ENCODE measurements at places on chromosomes 3 and 15.
A peak's percentile ranks its signal among the peaks of the same experiment; 100 is the strongest.

GRCh38 chr3:72179107-72179464 is 394.1 kb upstream of the PROK2 start:
- DNase-seq, result no peak

DNA sequence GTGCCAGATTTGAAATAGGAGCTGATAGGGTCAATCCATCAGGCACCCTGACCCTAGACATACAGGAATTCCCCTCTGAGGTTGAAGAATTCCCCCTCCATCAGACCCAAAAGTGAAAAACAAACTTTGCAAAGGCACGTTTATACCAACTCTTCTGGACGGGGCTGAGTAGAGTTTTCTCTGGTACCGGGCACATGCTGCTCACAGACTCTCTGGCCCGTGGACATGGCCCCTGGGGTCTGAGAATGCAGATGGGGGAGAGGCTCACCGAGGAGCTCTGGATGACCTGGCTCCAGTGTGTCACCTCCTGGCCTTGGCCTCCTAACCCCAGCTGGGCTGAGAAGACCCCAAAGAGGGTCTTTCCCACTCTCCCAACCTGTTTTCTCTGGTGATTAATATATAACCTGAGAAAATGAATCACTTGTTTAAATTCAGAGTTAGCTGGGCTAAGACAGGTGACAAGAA is 11.2 kb upstream of the LIPC start:
- peak; percentile 11 for DNase-seq

DNA sequence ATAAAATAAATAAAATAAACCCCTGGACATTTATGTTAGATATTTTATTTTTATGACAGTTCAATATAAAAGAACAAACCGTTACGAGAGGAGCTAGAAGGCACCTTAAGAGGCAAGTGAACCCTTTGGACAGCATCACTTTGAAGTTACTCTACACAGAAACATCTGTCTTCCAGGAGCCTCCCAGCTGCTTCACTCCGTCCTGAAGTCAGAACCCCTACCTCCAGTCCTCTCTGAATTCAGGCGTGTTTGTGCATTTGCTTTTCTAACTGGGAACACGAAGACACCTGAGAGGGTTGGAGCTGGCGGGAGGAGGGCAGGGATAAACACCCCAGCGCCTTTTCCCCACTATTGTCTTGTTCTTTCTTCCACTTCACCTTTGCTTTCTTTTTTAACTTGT is 46.2 kb downstream of the CMTM7 start:
- DNase-seq, result no peak

- DNase-seq, result no peak
Measured at GRCh38 chr3:24435584-24435983, 59.1 kb downstream of the THRB start.

GRCh38 chr3:132029182-132029902 is 5.5 kb downstream of the CPNE4 start:
- peak; percentile 46 for DNase-seq

DNA sequence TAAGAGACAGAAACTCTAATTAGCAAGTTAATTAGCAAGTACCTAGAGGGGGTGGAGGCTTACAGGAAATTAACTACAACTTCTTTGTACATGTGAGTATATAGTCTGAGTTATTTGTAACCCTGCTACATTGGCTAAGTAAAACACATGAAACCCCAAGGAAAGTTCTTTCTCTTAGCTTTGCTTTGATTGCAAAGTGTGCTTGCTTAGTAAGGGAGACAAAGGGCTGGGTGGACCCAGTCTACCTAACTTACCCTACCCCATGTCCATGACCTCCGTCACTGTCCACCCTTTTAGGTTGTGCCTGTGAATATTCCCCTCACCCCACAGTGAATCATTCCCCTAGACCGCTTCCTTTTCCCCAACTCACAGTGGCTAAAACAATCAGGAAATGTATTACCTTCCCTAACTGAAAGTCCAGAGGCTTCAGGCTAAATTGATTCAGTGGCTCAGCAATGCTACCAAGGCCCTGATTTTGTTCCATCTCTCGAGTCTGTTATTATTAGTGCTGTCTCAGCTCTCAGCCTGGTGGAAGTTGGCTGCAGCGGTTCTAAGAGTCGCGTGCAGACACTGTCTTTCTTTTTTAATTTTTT is 31.1 kb upstream of the RYR3 start:
- DNase-seq, result no peak

DNA sequence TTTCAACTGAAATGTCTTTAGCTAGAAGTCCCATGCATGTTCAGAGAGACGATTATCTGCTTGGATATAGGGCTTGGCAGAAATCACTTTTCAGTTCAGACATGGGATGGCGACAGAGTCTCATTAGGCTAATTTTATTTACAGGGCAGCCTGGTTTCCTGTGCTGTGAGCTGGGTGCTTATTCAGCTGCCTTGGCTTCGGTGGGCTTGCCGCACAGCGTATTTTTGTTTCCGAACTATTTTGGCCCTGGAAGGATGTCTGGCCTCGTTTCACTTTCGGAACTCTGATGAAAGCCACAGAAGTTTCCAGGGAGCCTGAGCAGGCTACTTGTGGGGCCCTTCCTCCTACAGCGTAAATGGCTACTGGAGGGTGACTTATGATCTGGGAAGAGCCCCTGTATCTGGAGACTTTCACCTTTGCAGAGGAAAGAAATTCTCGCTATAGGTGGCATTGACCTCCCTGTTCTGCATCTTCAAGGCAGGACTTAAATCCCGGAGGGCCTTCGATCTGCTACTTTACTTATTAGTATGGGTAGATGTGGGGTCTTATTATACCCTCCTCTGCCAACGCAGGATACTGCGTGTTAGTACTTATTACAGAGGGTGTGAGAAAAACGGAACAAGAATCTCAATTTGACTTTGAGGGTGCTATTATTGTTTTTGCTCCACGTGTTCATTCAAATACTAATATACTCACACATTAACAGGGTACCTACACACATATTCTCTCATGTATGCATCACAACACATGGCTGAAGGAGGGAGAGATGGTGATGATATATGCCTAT is 364.0 kb upstream of the RBMS3 start:
- DNase-seq, result peak; percentile 12

DNA sequence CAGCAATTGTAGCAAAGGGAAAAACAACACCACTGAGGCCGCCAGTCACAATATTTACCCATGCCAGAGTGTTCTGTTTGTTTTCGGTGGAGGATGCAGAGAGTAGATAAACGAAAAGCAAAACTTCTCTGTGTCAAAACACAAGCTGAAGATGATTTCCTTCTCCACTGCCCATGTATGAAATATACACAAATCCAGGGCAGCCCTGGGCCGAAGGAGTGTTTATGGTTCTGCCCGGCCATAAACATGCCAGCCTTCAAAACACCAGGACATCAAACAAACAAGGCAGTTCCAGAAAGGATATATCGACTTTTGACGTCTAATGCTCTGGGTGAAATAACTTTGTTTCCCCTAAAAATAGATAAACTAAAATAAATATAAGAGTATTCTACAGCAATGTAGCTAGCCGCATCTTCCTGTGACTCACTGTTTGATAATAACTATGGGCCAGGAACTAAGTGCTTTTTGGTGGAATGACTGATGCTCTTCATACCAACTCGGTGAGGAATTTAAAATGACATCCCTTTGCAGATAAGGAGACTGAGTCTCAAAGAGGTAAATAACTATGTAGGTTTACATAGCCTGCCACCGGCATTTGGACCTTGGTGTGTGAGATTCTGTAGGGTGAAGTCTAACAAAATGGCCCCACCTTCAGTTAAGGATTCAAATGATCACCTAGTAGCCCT is 82.8 kb downstream of the MAGI1 start:
- DNase-seq, result no peak

GRCh38 chr15:54803134-54803808 is 393.5 kb downstream of the RSL24D1 start:
- no peak for DNase-seq

DNA sequence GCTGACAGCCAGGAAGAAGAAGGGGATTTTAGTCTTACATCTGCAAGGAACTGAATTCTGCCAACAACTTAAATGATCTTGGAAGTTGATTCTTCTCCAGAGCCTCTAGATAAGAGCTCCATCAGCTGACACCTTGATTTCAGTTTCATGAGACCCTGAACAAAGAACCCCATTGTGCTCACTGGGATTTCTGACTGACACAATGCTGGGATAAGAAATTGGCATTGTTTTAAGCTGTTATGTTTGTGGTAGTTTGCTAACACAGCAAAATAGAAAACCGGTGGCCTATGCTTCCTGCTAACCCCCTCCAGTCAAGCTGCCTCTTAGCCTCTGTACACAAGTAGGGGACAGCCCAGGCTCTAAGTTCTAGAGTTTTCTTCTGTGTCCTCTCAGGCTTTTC is 36.2 kb downstream of the MASP1 start:
- DNase-seq, result no peak

DNA sequence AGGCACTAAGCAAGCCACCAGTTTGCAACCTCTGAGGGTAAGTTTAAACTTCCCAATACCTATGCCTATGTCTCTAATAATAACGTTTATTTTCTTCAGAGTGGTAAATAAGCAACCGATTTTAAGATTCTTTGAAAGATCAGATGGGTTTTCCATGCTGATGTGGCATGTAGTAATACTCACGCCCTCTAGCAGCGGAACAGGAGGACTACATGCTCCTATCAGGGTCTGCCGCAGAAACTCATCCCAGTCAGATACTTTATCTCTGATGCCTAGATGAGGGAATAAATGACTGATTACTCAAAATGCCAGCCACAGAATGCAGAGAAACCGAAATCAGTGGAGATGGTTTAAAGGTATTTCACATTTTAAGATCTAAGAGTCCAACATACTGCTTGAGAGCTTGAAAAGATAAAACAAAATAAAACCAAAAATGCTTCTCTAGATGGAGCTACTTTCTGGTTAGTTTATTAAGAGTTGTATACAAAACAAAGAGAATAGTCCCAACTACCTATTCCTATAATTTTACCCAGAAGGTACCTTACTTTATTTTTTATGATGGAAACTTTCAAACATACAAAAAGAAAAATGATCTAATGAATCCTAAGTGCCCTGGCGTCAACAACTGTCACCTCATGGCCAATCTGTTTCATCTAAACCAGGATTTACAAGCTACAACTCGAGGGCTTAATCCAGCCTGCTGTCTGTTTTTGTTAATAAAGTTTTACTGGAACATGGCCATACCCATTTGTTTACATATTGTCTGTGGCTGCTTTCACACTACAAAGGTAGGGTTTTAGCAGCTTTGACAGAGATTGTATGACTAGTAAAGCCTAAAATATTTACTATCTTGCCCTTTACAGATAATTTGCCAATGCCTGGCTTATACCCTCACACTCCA is 37.5 kb upstream of the STIMATE start:
- DNase-seq, result peak; percentile 8

DNA sequence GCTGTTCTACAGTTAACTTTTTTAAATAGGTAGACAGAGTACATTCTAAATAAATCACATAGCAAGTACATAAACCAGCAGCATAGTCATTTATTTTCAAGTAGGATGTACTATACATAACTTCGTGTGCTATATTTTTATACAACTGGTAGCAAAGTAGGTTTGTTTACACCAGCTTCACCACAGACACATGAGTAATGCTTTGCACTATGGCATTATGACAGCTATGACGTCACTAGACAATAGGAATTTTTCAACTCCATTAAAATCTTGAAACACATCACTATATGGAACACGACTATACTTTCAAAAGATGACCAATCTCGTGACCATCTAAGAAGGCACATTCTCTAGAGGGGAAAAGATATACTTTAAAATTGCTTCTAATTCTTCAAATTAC is 3.5 kb downstream of the TEX55 start:
- DNase-seq, result no peak

DNA sequence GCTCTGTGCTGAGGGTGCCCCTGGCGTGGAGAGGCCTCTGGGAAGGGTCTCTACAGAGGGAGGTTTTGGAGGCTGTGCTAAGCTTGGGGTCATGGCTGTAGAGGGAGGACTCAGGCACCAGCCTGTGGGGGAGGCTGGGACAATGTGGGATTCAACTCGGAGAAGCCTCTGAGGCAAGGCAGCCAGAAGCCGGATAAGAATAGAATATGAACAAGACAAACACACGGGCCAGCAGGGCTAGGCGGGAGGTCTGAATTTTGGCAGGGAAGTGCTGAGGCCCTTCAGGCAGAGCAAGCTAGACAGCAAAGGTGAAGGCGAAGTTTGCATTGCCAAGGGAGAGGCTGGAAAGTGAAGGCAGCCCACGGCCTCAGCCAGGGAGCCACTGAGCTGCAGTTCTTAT is 612.1 kb upstream of the NR2F2 start:
- no peak for DNase-seq

- DNase-seq, result no peak
Measured at GRCh38 chr15:75153087-75153486, 48.6 kb upstream of the C15orf39 start.

- no peak for DNase-seq
Measured at GRCh38 chr3:127669541-127670228, 3.1 kb upstream of the ABTB1 start.

GRCh38 chr3:62109534-62109933 is 263.8 kb downstream of the FEZF2 start:
- DNase-seq, result no peak

DNA sequence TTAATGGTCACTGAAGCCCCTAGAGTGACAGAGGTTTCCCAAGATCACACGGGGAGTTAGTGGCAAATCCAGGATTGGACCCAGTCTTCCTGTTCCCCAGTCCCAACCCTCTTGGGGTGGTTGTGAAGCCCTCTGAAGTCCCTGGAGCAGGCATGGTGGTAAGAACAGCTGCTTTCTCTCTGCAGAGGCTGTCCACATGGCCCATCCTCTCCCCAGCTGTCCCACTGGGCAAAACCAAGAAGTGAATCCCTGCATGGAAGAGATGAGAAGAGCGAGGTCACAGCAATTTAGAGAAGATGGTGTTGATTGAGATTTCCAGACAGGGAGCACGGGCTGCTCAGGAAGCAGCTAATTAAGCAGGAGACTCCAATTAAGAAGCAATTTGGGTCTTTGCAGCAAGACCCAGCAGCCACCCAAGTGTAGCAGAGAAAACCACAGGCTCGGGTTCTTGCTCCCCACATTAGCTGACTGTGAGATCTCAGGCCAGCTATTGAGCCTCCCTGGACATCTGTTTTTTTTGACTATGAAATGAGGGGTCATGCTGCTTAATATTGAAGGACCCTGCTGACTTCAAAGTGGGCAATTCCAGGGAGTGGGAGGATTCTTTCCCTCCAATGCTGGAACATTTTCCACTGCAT is 14.8 kb upstream of the HDAC11 start:
- no peak for DNase-seq

DNA sequence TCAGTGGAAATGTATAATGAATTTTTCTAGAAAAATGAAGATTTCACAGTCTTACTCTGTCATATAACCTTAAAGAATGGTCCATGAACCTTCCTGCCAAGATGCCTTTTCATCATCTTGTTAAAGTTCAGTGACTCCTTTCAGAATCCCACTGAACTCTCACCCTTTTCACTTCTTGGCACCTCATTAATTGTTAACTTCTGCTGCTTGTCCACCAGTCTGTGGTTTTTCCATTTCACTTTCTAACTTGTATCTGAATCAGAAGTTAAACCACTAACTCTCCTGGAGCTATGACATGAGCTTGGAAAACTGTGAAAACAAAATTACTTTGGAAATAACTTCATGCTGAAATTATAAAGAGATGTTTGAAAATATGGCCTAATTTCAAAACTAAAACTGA is 281.2 kb upstream of the ALCAM start:
- DNase-seq, result no peak

DNA sequence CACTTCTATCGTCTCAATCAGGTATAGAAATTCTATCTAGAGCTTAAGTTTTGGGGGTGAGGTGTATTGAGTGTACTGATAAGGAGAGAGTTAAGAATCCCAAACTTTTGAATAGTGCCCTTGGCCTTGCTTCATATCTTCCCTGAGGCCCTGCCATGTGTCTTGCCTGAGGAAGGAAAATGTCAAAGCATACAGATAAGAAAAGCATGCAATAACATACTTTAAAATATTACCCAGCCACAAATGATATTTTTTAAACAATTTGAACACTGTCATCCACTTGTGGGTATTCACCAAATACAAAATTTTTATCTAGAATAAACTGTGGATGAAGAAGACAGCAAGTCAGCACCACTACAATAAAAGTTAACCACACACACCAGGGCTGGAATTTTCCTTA is 631.0 kb upstream of the ALCAM start:
- no peak for DNase-seq

All from GM18507 (cell line).